Urinary bladder (tissue), 4 donors: ENCODE measurements at places on chromosomes 11 and 22.

GRCh38 chr22:31728857-31729256 lies 21.1 kb downstream of the PRR14L start:
- DNase-seq = no peak

DNA sequence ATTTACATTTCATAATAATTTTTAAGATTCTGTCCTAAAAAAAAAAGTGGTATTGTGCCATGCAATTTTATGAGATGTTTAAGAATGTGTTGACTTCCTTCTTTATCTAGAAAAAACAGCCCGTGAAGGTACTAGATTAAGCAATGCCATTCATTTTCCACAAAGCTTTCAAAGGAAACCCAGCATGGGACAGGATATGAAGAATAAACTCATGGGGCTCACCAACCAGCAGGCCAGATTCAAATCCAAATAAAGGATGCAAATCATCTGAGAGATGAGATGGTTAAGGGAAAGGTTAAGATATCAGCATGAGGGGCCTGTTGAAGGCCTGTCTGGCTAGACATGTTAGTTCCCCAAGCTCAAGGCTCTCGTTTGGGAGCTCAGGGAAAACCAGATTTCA lies 199.1 kb downstream of the SWAP70 start:
- DNase-seq = no peak

- no peak for DNase-seq
Measured at GRCh38 chr11:134275534-134276395, at the start of gene GLB1L3. Gene GLB1L3 (plus strand): TSS chr11:134276379. CDS start chr11:134276741, 362 bp downstream.

- no peak for DNase-seq
Measured at GRCh38 chr11:20443596-20443995, 56.1 kb downstream of the PRMT3 start.

- no peak for DNase-seq
Measured at GRCh38 chr11:65655570-65656332, 7.0 kb downstream of the RELA start.

DNA sequence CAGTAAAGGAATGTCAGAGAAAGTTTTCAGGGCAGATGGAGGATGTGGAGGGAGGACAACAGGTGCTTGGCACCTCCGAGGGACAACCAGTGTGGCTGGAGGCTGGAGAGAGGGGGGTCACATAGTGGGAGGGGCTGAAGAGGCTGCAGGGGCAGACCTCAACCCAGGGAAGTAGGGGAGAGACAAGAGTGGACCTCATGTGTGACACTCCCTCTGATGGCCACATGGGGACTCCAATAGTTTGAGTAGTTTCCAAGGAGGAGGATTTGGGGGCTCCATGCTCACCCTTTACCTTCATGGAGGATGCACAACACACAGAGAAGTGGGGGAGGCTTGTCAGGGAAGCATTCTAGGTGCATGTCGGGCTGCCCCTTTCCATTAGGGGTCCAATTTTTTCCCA lies 35.1 kb upstream of the ASPHD2 start:
- no peak for DNase-seq

DNA sequence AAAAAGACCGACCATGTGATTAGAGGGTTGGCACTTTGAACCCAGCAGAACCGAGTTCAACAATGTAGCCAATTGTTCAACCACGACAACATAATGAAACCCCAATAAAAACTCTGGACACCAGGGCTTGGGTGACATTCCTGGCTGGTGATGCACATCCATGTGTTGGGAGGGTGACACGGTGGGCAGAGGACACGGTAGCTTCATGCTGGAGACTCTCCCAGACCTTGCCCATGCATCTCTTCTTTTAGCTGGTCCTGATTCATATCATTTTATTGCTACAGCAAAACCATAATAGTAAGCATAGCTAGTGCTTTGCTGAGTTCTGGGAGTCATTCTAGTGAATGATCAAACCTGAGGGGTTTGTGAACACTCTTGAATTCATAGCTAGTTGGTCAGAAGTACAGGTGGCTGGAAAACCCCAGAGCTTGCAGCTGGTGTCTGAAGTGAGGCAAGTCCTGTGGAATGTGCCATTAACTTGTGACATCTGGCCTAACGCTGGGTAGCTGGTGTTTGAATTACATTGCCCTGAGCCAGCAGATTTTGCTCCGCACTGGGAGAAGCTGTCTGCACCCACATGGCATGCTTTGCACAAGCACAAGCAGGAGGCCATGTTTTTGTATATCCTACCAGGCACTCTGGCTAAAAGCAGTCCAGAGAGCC lies 14.0 kb downstream of the RPUSD4 start:
- no peak for DNase-seq

DNA sequence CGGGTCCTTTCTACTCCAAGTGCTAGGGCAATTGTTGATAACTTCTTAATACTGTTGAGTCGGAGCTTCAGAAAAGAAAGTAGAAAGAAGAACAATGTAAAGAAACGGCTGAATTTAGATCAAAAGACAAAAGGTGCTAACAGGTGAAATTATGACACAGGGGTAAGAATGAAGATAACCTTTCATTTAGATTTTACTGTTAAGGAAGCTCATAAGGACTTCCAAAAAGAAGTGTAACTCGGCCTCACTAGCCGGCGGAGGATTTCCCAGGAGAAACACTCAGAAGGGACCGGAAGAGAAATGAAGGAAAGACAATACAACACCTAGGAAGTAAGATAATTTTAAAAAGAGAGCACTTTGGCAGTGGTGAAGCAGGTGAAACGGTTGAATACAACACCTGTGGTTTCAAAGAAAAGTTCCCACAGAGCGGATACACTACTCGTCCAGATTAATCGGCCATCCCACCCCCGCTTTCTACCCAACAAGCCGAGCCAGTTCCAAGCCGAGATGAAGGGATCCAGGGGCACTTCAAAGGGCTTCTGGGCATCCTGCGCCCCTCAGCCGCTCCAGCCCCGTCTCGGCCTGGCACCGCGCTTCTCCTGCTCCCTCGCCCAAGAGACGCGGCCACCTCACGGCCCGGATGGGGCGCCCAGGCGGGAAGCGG lies 737 bp downstream of the PPP2R1B start:
- DNase-seq = no peak

- DNase-seq = no peak
Measured at GRCh38 chr22:39729141-39729934, 158.8 kb downstream of the CACNA1I start.

DNA sequence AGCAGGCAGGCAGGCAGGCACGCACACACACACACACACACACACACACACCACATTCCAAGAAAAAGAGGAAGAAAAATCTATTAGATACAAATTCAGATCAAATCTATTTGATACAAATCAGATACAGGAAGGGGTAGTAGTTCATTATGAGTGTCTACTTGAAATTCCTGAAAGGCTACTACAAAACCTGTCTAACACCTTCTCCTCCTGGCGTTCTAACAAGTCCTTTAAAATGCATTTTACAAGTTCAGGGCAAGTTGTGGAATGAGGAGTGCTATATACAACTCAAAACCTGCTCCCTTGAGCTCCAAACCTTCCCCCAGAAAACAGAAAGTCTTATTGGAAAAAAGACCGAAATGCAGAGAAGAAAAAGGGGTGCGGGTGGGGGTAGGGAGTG lies 476 bp downstream of the ARHGAP32 start:
- DNase-seq = peak; percentile 66

DNA sequence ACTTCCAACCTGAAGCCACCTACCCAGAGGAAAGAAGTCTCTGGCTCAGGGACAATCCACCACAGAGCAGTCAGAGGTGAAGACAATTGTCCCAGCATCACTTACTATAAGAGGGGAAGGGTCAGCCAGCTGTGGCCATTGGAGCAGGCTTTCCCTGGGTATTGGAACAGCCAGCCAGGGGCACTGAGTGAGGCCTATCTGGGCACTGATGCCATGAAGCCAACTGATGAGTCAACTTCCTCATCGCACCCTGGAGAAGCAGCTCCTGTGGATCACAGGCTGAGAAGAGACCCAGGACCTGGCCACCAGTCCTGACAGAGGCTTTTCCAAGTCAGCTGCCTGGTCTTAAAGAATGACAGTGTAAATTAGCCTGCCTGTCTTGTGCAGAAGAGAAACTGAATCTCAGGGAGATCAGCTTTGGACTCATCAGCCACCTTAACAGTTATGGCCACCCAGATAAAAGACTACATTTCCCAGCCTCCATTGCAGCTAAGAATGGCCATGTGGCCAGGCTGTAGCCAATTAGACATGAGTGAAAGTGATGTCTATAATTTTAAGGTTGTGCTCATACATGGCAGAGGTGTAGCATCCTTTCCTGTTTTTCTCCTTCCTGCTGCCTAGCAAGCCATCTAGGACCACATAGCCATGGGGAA lies 19.0 kb downstream of the CHST1 start:
- no peak for DNase-seq

GRCh38 chr11:36744375-36745168 lies 146.5 kb upstream of the RAG2 start:
- DNase-seq = no peak

GRCh38 chr11:87290304-87290922 lies 252.7 kb downstream of the TMEM135 start:
- DNase-seq = no peak

- DNase-seq = no peak
Measured at GRCh38 chr22:36073476-36073875, 44.9 kb upstream of the RBFOX2 start.

GRCh38 chr11:33323421-33323820 lies 66.2 kb downstream of the HIPK3 start:
- DNase-seq = no peak

GRCh38 chr22:31659246-31659645 lies 2.8 kb downstream of the PISD start:
- DNase-seq = no peak

GRCh38 chr11:108886005-108886659 lies 221.3 kb downstream of the DDX10 start:
- no peak for DNase-seq

DNA sequence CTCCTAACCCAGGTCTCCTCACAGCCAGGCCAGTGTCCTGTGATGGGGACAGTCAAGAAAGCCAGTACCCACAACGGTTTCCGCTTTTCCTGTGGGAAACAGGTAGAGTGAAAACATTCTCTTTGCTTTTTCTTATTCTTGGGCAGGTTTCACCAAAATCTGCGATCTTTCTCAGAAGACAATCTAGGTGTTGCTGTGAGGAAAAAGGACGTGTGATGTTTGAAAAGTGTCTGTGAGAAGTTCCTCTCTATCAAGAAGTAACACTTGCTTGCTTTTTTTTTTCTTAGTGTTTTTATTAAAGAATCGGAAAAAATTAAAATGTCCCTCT lies 9.2 kb upstream of the IL2RB start:
- DNase-seq = no peak

DNA sequence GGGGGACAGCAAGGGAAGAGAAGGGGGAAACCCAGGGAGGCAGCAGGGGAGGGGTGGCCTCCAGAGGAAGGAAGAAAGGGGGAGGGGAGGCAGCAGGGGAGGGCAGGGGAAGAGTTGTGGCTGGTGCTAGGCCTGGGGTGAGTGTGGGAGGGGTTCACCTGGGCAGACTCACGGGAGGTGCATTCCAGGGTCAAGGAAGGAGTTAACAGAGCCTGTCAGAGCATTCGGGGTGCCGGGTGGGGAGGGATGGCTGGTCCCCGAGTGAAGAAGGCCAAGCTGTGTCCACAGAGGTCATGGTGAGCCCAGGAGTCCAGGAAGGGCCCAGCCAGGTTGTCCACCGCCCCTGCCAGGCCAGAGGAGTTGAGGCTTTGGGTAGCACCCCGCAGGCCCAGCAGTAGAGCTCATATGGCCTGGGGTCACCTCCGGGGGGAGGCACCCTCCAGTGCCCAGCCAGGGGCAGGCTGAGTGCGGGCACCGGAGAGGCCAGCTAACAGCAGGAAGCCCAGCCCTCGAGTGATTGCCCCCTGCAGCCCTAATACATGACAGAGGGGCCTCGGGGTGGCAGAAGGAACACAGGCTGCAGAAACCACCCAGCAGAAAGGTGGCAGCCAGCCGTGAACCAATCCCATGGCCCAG lies 31.1 kb upstream of the PPARA start:
- DNase-seq = no peak

GRCh38 chr11:103842795-103843194 lies 193.6 kb upstream of the DDI1 start:
- DNase-seq = no peak

DNA sequence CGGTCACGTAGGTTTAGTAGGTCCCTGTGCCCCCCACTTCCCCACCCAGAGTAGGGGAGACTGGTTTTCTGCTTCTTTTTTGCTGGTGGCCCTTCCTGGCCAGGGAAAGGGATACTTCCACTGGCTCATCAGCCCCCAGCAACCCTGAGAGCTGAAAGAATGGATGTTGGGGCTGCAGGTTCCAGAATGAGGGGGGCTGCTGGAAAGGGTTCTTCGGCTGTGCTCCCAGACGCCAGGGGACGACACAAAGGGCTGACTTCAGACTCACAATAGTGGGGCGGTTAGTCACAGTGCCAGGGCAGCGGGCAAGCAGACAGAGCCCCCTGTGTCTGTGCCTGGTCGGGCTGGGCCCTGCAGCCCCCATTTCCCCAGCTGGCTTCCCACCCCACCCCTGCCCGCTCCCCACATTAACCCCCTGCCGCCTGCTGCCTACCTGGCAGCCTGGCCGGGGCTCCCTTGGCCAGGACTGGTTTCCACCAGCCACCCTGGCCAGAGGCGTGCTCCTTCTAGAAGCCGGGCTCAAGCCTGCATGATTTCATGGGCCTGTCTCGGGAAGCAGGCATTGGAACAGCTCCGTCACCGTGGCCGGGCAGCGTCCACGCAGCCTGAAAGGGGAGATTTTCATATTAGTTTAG lies 79.1 kb upstream of the WNT7B start:
- DNase-seq = no peak

DNA sequence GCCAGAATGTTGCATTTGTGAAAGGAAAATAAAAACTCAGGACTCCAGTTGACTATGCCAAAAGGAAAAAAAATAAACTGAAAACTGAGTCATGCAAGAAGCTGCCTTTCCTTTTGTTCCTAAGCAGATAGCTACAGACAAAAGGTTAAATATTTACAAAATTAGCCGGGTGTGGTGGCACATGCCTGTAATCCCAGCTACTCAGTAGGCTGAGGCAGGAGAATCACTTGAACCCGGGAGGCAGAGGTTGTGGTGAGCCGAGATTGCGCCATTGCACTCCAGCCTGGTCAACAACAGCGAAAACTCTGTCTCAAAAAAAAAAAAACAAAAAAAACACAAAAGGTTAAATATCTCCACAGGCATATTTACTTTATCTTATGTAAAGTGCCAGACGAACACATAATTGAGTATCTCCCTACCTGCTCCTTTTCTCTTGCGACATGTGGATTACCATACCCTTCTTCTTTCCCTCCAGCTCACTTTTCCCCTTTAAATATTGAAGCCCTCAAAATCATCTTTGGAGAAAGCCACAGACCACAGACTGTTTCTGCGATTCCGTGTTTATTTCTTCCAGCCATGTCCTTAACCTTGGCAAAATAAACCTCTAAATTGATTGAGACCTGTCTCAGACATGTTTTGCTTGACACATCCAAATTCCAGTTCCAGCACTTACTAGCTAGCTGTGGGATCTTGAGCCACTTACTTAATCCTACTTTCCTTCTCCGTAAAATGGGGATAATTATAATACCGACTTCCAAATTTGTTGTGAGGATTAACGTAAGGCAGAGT lies 2.3 kb upstream of the SMPD1 start:
- DNase-seq = no peak

- no peak for DNase-seq
Measured at GRCh38 chr11:4466871-4467442, 15.5 kb upstream of the OR52K1 start.
